Omental fat pad (tissue), 4 donors: ENCODE measurements at places on chromosomes 13 and 19.
A peak's percentile ranks its signal among the peaks of the same experiment; 100 is the strongest.

DNA sequence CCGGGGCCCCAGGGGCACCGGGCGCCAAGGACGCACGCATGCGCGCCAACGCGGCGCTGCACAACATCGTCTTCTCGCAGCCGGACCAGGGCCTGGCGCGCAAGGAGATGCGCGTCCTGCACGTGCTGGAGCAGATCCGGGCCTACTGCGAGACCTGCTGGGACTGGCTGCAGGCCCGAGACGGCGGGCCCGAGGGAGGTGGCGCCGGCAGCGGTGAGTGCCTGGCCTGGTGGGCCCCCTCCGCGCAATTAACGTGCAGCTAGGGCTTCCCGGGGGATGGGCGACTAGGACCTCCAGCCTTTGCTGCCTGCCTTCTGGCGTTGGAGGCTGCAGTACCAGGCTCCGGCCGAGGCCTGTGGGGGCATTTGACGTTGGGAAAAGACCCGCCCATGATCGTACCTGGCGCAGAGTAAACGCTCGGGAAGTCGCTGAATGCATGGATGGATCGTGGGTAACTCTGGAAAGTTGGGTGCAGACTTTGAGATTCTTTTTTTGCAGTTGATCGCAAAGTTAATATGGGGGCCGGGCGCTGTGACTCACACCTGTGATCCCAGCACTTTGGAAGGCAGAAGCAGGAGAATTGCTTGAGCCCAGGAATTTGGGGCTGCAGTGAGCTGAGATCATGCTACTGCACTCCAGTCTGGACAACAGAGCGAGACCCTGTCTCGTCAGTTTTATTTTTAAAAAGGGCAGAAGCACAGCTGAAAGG lies 7.3 kb downstream of the APC2 start:
- DNase-seq, result no peak

DNA sequence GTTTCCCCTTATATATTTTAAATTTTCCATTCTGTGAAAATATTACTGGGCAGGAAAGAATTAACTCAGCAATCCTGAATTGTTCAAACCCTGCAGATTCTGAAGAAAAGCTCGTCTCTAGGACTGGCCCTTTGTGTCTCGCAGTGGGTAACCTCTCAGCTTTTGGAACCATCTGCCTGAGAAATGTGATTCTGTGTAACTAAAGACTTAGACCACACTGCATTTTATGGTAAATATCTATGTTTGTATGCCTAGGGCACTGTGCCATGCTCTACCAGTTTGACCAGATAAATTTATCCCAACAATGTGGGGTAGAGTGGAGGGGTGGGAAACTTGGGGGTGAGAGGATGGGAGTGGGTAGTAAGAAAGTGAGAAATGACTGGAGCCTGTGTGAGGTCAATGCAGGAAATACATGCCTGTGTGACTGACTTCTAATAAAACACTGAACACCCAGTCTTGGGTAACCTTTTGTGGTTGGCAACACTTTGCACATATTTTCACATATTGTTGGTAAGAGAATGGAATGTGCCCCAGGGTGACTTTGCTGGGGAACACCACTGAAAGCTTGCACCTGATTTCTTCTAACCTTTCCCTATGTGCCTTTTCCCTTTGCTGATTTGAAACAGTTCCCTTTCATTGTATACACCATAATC lies 1181.9 kb downstream of the OLFM4 start:
- no peak for DNase-seq

- DNase-seq, result no peak
Observed at GRCh38 chr19:51018745-51019543, 565 bp downstream of the KLK10 start.

DNA sequence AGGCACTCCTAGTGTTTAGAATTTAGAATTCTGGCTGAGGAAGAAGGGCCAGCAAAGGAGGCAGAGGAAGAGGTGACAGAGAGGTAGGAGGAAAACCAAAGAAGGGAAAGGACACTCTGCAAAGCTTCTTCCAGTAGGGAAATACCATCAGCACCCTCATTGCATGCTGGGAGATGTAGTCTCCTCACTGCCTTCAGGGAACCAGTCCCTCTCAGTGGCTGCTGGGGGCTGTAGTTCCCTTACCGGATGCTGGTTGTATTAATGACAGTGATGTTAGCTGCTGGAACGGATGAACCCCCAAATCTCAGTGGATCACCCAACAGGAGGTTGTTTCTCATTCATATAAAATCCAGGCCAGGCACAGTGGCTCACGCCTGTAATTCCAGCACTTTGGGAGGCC lies 10.1 kb downstream of the GRIN2D start:
- no peak for DNase-seq

DNA sequence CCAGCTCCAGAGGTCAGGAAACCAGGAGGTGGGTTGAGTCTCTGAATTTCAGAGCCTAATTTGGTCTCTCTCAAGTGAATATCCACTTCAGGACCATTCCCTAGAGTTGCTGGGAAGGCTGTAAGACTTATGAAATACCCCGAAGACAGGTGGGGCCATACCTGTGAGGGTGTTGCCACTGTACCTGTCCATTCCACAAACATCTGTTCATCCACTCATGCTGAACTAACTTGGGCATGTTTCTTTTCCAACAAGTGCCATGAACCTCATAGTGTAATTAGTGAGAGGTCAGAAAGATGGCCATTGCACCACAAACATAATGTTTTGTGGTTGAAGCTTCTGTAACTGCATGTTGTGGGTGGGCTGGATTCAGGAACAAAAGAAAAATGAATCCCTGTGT lies 7.8 kb downstream of the ILF3 start:
- no peak for DNase-seq

GRCh38 chr19:56765137-56765536 lies 75.4 kb downstream of the PEG3 start:
- DNase-seq, result peak; percentile 49

- DNase-seq, result no peak
Observed at GRCh38 chr13:99655351-99656091, 154.2 kb downstream of the TM9SF2 start.

DNA sequence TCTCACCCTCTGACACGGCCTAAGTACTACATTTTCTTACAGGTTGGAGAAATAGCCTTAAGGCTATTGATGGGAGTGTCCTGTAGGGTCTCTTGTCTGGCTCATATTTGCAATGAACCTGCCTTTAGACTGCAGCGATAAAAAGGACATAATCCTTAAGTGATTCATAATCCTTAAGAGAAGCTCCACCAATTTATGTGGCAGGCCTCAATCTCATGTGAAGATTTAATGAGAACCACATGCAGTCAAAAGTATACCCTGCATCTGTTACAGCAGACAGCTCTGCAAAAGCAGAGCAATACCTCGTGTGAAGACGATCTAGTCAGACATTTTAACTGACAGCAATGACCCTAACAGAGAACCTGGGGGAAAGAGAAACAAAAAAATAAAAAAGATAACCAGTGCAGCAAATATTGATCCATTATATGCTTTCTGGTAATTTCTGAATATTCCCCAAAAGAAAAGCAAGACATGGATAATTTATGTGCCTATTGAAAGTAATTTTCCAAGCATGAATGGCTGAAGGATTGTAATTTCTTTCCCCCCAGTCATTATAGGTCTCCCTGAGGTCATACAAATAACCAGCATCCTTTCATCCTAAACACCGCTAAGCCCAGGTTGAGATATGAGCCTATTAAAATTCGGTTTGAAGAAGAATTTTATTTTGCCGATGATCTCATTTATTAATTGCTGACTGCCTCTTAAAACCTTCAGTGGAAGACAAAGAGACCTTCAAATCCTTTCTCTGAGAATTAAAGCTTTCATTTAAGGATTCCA lies 321.8 kb upstream of the NBEA start:
- DNase-seq, result no peak

- no peak for DNase-seq
Observed at GRCh38 chr19:18344582-18344950, 4.2 kb downstream of the PGPEP1 start.

GRCh38 chr19:47445937-47446402 lies 25.7 kb downstream of the SLC8A2 start:
- DNase-seq, result no peak

- DNase-seq, result no peak
Observed at GRCh38 chr13:95136638-95137037, 164.6 kb downstream of the ABCC4 start.

DNA sequence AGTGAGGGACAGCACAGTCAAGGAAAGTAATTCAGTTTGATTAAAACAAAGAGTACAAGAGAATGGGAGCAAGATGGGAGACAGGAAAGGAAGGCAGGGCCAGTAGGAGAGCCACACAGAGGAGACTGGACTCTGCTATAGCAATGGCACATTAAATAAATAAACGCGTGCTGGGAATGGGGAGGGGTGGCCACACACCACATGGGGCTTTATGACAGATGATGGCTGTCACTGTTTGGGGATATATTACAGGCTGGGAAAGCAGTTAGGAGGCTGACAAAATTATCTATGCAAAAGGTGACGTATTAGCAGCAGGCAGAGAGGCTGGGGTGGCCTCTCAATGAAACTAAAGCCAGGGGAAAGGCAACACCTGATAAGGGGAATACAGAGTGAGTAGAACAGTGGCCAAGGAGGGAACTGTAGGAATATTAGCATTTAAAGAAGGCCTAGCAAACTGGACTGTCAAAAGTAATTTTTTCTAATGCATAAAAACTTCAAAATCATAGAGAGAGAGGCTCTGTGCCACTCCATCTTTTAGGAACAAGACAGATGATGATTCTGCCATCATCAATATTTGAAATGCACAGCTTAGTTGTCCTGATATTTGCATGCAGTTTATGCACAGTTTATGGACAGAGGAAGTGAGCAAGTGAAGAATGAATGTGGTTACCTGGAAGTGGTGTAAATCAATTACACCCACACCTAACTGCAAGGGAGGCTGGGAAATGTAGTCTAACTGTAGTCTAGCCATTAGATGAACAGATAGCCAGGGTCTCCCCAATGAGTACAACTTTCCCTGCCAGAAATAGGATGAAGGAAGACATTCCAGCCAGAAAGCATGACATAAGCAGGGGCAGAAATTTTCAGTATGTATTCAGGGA lies 346.5 kb downstream of the FOXO1 start:
- DNase-seq, result no peak

- DNase-seq, result no peak
Observed at GRCh38 chr13:93502071-93502470, 275.5 kb downstream of the GPC6 start.

GRCh38 chr19:14479975-14480699 lies 5.0 kb upstream of the PTGER1 start:
- DNase-seq, result no peak

- DNase-seq, result no peak
Observed at GRCh38 chr19:29293736-29294342, 80.9 kb upstream of the UQCRFS1 start.

DNA sequence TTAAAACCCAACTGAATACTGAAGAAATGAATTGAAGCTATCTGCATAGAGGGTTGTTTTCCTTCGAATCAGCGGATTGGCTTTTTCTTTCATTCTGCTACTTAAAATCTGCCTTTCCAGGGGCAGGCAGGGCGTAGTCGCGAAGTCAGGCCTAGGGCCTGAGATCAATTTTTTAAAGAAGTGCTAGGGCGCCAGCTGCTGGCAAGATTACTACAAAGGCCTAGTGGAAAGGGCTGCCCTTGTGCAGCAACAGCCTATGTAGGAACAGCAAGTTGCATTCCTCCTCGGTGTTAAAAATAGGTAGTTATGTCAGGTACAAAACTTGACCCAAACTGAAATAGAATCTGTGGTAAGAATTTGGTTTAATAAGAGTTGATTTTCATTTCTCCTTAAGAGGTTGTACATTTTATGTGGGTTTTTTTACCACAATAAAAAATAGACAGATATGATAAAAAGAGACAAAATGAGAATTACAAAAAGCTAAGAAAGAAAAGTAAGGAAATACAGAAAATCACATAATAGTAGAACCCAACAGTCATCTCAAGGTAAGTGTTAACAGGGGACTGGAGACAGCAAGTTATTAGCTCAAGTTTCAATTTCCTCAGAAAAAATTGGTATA lies 9.5 kb upstream of the URAD start:
- DNase-seq, result no peak

- no peak for DNase-seq
Observed at GRCh38 chr13:100828226-100828625, 153.6 kb upstream of the TMTC4 start.

DNA sequence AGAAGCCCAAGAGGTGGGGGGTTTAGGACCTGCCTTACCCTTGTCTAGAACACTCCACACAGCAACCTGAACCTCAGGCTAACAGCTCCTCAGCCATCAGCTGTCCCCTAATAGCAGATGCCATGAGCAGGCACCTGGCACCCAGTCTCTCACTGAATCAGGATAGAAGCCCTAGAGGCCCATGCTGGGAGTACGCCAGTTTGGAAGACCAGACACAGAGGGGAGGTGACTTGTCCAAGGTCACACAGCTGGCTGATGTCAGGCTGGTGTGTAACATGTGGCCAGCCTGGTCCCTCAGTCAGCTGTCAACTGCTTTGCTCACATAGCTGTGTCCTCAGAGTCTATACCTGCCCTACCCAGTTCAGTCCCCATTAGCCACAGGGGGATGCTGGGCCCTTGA lies 12.8 kb upstream of the SAMD1 start:
- no peak for DNase-seq

DNA sequence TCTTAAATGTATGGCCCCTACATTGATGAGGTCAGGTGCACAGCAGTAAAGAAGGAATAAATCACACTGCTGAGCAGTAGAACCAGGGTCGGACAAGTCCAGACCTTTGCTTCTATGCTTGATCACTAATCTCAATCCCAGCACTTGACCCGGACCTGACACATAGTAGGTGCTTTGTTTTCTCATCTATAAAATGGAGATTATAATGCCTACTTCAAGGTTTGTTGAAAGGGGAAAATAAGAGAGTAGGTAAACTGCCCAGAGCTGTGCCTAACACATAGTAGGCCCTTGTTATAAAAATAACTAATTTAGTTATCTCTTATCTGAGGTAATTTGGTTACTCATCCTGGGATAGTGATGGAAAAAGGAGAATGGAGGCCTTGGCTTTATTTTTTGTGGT lies 125.0 kb downstream of the RXFP2 start:
- DNase-seq, result no peak

DNA sequence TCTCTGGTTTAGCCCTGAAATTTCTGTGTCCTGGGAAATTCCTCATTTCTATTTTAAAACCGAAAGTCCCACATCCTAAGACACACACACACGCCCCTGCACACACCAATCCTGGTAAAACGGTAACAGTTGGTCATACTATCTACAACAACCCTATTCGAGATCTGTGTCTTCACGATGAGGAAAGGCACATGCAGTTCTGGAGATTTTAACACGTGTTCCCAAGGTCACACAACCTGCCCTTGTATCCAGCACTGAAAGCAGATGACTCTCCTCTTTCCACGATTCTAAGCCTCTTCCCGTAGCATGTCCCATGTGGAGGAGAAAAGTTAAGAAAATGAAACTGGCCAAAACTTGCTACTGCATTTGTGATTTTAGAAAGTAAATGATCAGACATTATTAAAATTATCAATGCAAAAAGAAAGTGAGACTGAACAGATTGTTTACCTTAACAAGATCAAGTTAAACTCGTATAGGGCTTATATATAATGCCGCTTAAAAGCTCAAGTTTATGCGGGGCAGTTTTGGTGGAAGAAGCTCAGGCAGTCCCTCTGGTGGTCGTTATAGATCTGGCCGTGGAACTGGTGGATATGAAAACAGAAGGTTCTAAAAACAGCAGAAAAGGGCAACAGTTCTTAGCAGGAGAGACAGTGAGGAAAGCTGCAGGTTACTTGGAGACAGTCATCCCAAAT lies 32.7 kb downstream of the VSTM1 start:
- no peak for DNase-seq
